ENCODE measurements at places on chromosomes 3 and 15. TPM values are rescaled to one million over a fixed set of nuclear protein-coding genes. Genes with fewer than 3 reads are reported as not detected.

Gene CYP1A2
- total RNA-seq, result not detected

GRCh38 chr3:13552857-13553652, 4.1 kb downstream of the FBLN2 start:
- no peak for DNase-seq

GRCh38 chr3:101020351-101021015, 27.3 kb upstream of the ABI3BP start:
- DNase-seq, result no peak

Gene MYLK
- total RNA-seq, result 3.2 TPM

DNA sequence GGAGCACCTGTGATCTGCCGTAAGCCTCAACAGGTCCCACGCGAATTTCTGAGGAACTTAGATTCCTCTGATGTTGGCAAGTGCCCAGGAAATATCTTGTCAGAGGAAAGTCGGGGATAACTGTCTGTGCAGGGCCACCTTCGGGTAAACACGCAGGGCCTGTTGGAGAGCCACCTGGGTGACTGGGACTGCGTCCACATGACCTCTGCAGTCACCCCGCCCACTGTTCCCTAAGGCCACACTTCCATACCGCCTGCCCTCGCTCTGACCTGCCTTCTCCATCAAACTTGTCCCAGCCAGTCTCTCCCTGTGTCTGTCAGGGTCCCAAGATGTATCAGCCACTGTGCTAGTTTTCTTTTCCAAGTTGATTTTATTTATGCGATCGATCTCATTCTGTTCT, 28.7 kb downstream of the BFSP2 start:
- DNase-seq, result peak; percentile 10

DNA sequence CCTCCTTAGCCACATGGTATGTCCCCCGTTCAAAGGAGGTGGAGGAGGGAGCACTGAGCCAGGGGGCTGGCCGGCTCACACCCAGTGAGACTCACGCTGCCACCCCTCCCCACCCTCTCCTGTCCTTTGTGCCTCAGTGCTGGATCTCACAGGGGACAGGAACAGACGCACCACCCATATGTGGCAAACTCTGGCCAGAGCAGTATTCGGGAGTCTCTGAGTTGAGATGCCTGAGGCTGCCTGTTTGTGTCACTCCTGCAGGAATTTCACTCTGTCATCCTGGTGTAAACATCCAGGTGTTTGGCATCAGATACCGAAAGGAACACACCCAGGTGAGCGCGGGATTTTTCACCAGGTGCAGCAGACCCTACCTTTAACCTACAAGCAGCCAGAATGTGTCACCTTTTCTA, 25.7 kb downstream of the RGMA start:
- DNase-seq, result peak; percentile 84

- DNase-seq, result peak; percentile 29
Observed at GRCh38 chr3:48820612-48821324, 26.9 kb downstream of the PRKAR2A start.

GRCh38 chr3:119333773-119334509, 39.8 kb downstream of the ARHGAP31 start:
- no peak for DNase-seq

Gene SEMA5B
- total RNA-seq, result under 0.01 TPM

- DNase-seq, result no peak
Observed at GRCh38 chr3:142929890-142930289, 33.6 kb downstream of the PAQR9 start.

DNA sequence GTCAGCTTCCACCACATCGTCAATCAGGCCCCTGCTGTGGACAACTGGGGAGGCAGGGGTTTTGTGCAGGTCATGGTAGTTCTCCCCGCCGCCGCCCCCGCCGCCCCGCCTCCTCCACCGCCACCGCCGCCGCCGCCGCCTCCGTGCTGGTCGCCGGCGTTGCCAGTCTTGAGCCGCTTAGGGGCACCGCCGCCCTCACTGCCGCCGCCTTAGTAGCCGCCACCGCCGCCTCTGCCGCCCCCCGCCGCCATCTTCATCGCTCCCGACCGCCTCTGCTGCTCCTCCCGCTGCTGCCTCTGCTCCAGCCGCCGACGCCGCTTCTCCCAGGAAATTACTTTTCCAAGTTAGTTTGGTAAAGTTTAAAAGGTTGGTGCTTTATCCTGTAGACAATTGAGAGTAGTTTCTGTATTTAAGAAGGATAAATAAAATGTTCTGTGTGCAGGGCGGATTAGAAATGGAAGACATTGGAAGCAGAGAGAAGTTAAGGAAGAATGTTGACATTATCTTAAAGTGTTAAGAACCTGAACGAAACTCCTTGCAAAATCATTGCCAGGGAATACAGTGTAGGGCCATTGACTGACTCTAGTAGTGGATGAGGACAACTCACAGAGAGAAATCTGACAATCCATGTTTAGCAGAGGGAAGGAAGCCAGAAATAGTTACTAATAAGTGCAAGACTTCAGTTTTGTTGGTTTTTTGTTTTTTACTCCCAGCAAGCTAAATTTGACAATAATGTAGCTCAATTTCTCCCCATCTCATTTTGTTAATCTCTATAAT, 53.0 kb upstream of the GOLGA8A start:
- DNase-seq, result no peak

Gene TP63
- total RNA-seq, result 122 TPM

GRCh38 chr15:84888639-84889038, 4.2 kb downstream of the SLC28A1 start:
- no peak for DNase-seq

DNA sequence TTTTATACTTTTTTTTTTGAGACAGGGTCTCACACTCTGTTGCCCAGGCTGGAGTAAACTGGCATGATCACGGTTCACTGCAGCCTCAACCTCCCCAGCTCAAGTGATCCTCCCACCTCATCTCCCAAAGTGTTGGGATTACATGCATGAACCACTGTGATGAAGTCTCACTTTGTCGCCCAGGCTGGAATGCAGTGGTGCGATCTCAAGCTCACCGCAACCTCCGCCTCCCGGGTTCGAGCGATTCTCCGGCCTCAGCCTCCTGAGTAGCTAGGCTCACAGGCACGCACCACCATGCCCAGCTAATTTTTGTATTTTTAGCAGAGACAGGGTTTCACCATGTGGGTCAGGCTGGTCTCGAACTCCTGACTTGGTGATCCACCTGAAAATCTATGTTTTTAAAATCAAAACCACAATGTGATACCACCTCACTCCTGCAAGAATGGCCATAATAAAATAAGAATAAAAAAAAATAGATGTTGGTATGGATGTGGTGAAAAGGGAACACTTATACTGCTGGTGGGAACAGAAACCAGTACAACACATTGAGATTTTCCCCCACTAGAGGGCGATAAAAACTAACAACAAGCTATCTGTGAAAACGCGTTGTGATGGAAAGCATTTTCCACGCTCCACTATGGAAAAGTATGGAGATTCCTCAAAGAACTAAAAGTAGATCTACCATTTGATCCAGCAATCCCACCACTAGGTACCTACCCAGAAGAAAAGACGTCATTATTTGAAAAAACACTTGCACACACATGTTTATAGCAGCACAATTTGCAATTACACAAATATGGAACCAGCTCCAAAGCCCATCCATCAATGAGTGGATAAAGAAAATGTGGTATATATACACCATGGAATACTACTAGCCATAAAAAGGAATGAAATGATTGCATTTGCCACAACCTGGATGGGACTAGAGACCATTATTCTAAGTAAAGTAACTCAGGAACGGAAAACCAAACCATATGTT, 26.8 kb upstream of the OCA2 start:
- DNase-seq, result peak; percentile 52

DNA sequence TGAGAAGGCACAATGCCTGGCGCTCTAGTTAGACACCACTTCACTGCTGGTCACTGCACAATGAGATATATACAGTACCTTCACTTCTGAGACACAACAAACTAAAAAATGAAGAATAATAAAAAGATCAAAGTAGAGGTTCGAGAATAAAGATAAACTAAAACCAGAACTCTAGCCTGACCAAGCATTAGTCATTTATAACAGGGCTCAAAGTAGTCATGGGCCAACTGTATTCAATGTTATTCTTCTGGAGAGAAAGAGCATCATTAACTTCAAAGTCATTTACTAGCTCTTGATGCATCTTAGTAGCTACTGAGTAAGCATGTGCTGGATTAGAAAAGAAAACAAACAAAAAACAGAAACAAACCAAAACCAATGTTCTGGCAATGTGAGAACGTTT, 145.2 kb downstream of the SSR3 start:
- no peak for DNase-seq

GRCh38 chr3:85800676-85801075, 841.9 kb downstream of the CADM2 start:
- no peak for DNase-seq

Gene WDR82
- total RNA-seq, result 67.7 TPM

GRCh38 chr15:52787549-52788098, 2.5 kb downstream of the ONECUT1 start:
- DNase-seq, result no peak

Gene GOLGA8G
- not detected for total RNA-seq

GRCh38 chr15:39406485-39406884, 174.4 kb upstream of the THBS1 start:
- DNase-seq, result no peak

DNA sequence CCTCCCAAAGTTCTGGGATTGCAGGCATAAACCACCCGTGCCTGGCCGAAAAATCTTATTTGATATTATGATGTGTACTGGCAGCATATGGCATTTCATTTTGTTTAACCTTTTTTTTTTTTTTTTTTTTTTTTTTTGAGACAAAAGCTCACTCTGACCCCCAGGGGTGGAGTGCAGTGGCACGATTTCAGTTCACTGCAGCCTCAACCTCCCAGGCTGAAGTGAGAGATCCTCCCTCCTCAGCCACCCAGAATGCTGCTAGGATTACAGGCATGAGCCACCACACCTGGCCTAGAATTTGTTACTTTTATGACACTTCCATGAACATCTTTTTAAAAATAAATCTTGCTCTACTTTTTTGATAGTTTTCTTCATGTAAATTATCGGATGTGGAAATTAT, 12.0 kb downstream of the TERB2 start:
- DNase-seq, result no peak

- DNase-seq, result no peak
Observed at GRCh38 chr3:195153653-195154052, 117.3 kb downstream of the XXYLT1 start.

Gene MME
- 25.3 TPM for total RNA-seq

GRCh38 chr15:66588971-66589370, 23.2 kb upstream of the LCTL start:
- no peak for DNase-seq

Gene DUOX2
- total RNA-seq, result 1.1 TPM

DNA sequence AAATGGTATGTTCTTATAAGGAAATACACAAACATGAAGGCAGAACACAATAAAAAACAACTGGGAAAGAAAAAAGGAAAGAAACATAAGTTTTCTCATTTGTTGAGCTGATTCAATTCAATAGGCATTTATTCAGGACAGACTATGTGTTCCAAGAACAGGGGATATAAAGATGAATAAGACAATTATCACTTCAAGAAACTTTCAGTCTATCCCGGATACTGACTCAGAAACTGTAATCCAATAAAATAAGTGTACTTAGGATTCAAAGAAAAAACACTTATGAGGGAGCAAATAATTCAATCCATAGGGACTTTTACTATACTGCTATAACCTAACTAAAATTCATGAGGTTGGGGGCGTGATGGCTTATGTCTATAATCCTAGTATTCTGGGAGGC, 3.5 kb upstream of the POPDC2 start:
- peak; percentile 18 for DNase-seq

GRCh38 chr3:85483986-85484385, 525.2 kb downstream of the CADM2 start:
- DNase-seq, result no peak

DNA sequence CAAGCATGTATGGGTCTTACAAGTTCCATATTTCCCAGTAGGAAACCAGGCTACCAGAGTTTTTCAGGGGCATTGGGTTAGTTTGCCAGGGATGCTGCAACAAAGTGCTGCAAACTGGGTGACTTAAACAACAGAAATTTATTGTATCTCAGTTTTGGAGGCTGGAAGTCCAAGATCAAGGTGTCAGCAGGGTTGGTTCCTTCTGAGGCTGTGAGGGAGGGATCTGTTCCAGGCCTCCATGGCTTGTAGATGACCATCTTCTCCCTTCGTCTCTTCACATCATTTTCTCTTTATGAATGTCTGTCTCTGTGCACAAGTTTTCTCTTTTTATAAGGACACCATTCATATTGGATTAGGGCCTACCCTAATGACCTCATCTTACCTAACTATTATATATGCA, 114.7 kb downstream of the LRRC28 start:
- DNase-seq, result no peak

DNA sequence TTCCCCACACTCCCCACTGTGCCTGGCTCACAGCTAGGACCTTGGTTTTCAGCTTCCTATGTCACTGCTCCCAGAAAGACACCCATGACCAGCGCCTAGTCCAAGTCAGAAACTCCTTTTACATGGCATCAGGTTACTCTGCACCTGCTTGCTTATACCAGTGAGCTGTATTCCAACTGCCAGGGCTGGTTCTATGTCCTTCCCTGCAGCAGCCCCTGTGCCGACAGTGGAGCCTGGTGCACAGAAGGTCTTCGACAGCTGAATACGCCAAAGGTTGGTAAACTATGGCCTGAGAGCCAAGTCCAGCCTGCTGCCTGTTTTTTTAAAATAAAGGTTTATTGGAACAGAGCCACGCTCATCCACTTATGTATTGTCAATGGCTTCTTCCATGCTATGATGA, 102.5 kb downstream of the IQSEC1 start:
- no peak for DNase-seq

GRCh38 chr3:38756892-38757291, 59.1 kb downstream of the SCN10A start:
- DNase-seq, result no peak

Gene NR2F2
- total RNA-seq, result 1.4 TPM

Gene UROC1
- total RNA-seq, result not detected

GRCh38 chr3:107220538-107220937, 156.7 kb upstream of the CCDC54 start:
- DNase-seq, result no peak

DNA sequence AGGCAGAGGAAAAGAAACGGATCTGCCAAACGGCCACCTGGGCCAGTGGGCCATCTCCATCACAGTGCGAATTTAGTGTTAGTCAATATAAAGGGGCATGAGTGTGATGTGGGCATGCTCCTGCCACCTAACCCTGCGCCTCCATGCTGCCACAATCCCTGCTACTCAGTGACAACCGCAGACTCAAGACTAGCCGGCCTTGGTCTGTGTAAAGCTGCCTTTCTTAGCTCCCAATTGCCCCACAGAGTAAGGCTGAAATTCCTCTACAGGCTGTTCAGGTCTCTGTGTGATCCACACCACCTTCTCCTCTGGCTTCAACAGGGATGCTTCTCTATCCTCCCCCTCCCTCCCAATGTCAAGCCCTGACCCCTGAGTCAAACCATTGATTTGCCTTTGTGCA, 269.7 kb downstream of the XXYLT1 start:
- DNase-seq, result no peak
